Heart right ventricle (tissue), 16 donors: ENCODE measurements at places on chromosomes 7 and 10. TPM values are rescaled to one million over a fixed set of nuclear protein-coding genes. Genes with fewer than 3 reads are reported as not detected.
A peak's percentile ranks its signal among the peaks of the same experiment; 100 is the strongest.

Gene PKD2L1
- not detected for total RNA-seq

DNA sequence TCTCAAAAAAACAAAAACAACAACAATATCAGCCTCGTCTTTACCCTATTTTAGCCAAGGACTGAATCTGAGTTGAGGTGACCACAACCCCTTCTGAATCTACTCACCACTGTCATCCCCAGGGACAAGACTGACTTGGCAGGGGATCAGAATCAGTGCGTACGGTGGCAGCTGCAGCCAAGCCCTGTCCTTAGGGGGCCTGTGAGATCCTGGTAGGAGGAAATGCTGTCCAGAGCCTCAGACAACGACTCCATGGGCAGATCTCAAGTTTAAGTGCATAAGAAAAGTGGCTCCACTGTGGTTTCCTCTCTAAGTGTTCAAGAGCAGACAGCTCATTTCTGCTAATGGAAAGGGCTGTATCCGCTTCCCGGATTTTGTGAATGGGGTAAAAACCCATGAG, 22.4 kb upstream of the CYTH3 start:
- no peaks in the 10 kb centered on the region for H3K4me1 ChIP-seq
- H3K36me3 ChIP-seq: no peaks in the 10 kb centered on the region
- no peak for DNase-seq
- H3K27ac ChIP-seq: no peak overlapping the region
- H3K4me3 ChIP-seq: no peak overlapping the region
- no peaks in the 10 kb centered on the region for H3K27me3 ChIP-seq

DNA sequence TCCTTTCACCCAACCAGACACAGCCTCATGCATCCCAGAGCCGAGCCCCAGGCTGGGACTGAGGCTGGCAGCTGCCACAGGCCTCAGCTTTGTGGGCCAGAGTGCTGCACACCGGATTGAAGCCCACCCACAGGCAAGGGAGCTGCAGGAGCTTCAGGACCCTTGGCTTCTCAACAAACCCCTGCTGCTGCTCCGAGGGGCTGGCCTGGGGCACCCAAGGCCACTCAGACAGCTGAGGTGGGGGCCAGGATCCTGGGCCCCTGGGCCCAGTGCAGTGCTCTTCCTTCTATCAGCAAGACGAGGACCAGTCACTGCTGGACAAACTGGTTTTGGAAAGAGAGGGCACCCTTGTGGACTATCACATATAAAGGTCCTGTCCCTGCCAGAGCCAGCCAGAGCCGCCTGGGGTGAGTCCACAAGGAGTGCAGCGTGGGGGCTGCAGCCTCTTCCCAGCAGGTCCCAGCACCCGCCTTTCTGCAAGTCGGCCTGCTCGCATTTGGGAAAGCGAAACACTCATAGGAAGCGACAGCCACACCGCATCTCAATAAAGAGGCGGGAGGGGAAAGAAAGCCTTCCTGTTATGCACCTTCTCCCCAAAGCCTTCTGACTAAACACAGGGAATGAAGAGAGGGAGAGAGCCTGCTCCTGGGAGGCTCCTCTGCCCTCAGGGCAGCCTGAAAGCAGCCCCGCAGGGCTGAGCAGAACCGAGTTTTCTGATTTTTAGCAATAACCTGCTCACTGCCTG, 9.5 kb upstream of the TCERG1L start:
- H3K27ac ChIP-seq: no peak overlapping the region
- no peaks in the 10 kb centered on the region for H3K36me3 ChIP-seq
- H3K4me1 ChIP-seq: no peaks in the 10 kb centered on the region
- H3K4me3 ChIP-seq: no peak overlapping the region
- H3K27me3 ChIP-seq: peaks cover 69% of the 10 kb centered on the region
- no peak for DNase-seq

- H3K4me3 ChIP-seq: no peak overlapping the region
- H3K4me1 ChIP-seq: no peaks in the 10 kb centered on the region
- no peaks in the 10 kb centered on the region for H3K27me3 ChIP-seq
- no peak overlapping the region for H3K27ac ChIP-seq
- no peaks in the 10 kb centered on the region for H3K36me3 ChIP-seq
- no peak for DNase-seq
These were observed 230.8 kb downstream of the CXCL12 start for GRCh38 chr10:44153918-44154670.

Gene CDC14C
- not detected for total RNA-seq

Gene GIMAP8
- 39.4 TPM for total RNA-seq

GRCh38 chr10:28367929-28368484, 65.1 kb upstream of the MPP7 start:
- no peak overlapping the region for H3K4me3 ChIP-seq
- H3K27me3 ChIP-seq: no peaks in the 10 kb centered on the region
- DNase-seq: no peak
- H3K36me3 ChIP-seq: no peaks in the 10 kb centered on the region

Gene DYDC2
- not detected for total RNA-seq

- no peak for DNase-seq
- no peaks in the 10 kb centered on the region for H3K36me3 ChIP-seq
- no peaks in the 10 kb centered on the region for H3K27me3 ChIP-seq
- H3K27ac ChIP-seq: no peak overlapping the region
These were observed 18.8 kb downstream of the EZH2 start for GRCh38 chr7:148865283-148865682.

GRCh38 chr7:44058759-44059218, 6.6 kb downstream of the PGAM2 start:
- H3K27me3 ChIP-seq: no peaks in the 10 kb centered on the region
- H3K36me3 ChIP-seq: no peaks in the 10 kb centered on the region
- H3K27ac ChIP-seq: no peak overlapping the region
- no peak overlapping the region for H3K4me3 ChIP-seq

GRCh38 chr7:112172870-112173567, 33.2 kb downstream of the DOCK4 start:
- H3K36me3 ChIP-seq: no peaks in the 10 kb centered on the region
- peak overlapping the region; percentile 67 for H3K27ac ChIP-seq
- H3K4me1 ChIP-seq: no peaks in the 10 kb centered on the region
- no peaks in the 10 kb centered on the region for H3K27me3 ChIP-seq
- no peak for DNase-seq

Gene MRC1
- total RNA-seq: 6.5 TPM

DNA sequence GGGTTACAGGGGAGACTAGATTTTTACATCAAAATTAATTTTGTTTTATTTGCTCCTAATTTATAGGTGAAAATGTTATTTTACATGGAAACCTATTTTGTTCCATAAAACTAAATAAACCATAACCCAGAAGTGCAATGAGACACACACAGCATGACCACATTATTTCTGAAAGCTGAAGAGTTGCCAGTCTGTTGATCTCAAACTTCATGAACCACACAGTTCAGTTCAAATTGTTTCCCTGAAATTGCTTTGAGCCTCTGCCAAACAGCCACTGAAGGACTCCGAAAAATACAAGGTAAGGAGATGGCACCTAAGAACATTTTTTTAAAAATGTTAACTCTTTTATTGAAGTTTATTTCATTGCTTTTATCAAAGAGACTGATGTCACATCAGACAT, 25.0 kb upstream of the ITGB8 start:
- no peaks in the 10 kb centered on the region for H3K27me3 ChIP-seq
- no peak overlapping the region for H3K27ac ChIP-seq
- H3K4me1 ChIP-seq: no peaks in the 10 kb centered on the region
- no peak for DNase-seq
- no peaks in the 10 kb centered on the region for H3K36me3 ChIP-seq

DNA sequence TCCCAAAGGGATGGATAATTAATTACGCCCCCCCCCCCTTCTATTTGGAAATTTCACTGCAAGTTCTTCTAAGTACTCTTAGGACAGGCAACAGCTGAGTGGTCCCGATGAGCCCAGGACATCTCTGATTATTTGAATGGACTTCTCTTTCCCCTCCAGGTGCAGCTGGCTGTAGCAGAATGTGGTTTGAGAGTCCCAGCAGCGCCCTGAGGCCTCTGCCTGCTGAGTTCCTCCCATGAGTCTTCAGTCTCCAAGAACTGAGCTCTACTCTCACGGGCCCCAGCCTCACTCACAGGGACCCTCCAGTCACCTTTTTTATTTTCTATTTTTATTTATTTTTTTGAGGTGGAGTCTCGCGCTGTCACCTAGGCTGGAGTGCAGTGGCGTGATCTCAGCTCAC, 63.6 kb upstream of the SFMBT2 start:
- H3K4me1 ChIP-seq: no peaks in the 10 kb centered on the region
- H3K4me3 ChIP-seq: no peak overlapping the region
- no peaks in the 10 kb centered on the region for H3K36me3 ChIP-seq
- no peak overlapping the region for H3K27ac ChIP-seq
- H3K27me3 ChIP-seq: no peaks in the 10 kb centered on the region
- DNase-seq: no peak

Gene HEPACAM2
- total RNA-seq: 0.19 TPM

Gene CALY
- total RNA-seq: not detected

DNA sequence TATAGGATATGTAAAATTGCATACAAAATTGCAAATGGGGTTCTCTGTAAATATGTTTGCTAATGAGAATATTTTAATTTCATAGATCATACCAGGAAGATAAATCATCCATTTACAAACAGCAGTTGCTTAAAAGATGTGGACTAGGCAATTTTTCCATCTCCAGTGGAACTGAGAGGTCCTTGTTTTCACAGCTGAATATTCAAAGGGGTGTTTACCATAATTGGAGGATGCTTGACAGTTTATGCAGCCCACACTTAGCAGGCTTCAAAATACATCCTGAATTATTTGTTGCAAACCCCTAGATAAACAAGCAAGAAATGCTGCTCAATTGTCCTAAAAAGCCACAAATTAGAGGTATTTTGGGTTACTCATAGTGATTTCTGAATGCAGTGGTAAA, 69.9 kb downstream of the ADARB2 start:
- H3K4me1 ChIP-seq: no peaks in the 10 kb centered on the region
- H3K27me3 ChIP-seq: no peaks in the 10 kb centered on the region
- no peaks in the 10 kb centered on the region for H3K36me3 ChIP-seq

Gene SPACDR
- total RNA-seq: not detected

- no peaks in the 10 kb centered on the region for H3K4me1 ChIP-seq
- DNase-seq: no peak
- no peaks in the 10 kb centered on the region for H3K36me3 ChIP-seq
- H3K27me3 ChIP-seq: no peaks in the 10 kb centered on the region
- no peak overlapping the region for H3K4me3 ChIP-seq
These were observed 12.7 kb downstream of the IKZF1 start for GRCh38 chr7:50317221-50317678.

Gene GRID2IP
- not detected for total RNA-seq

Gene MICU1
- 44.1 TPM for total RNA-seq

Gene SAMD9L
- total RNA-seq: 5.1 TPM

Gene DNAJC1
- 18.1 TPM for total RNA-seq

DNA sequence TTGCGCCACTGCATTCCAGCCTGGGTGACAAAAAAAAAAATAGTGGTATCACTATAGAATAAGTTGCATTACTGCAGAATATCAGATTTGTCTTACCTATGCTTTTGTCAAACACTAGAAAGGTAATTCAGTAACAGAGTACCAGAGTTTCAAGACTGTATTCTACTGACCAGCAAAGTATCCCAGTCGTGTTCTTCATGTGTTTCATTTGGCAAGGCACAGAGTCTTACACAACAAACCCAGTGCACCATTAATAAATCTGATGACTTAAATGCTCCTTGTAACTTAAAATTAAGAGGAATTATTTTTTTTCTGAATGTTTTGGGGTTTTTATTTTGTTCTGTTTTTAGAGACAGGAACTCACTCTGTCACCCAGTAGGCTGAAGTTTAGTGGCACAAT, 34.4 kb upstream of the PBLD start:
- H3K27me3 ChIP-seq: no peaks in the 10 kb centered on the region
- H3K36me3 ChIP-seq: peaks cover 94% of the 10 kb centered on the region
- no peak overlapping the region for H3K27ac ChIP-seq
- no peak for DNase-seq
- H3K4me3 ChIP-seq: no peak overlapping the region

Gene ASZ1
- not detected for total RNA-seq

Gene LRRN3
- 0.59 TPM for total RNA-seq

GRCh38 chr7:157464971-157465886, 128.4 kb downstream of the DNAJB6 start:
- no peak for DNase-seq
- H3K36me3 ChIP-seq: no peaks in the 10 kb centered on the region
- no peak overlapping the region for H3K27ac ChIP-seq
- H3K4me3 ChIP-seq: no peak overlapping the region
- H3K4me1 ChIP-seq: no peaks in the 10 kb centered on the region
- no peaks in the 10 kb centered on the region for H3K27me3 ChIP-seq

DNA sequence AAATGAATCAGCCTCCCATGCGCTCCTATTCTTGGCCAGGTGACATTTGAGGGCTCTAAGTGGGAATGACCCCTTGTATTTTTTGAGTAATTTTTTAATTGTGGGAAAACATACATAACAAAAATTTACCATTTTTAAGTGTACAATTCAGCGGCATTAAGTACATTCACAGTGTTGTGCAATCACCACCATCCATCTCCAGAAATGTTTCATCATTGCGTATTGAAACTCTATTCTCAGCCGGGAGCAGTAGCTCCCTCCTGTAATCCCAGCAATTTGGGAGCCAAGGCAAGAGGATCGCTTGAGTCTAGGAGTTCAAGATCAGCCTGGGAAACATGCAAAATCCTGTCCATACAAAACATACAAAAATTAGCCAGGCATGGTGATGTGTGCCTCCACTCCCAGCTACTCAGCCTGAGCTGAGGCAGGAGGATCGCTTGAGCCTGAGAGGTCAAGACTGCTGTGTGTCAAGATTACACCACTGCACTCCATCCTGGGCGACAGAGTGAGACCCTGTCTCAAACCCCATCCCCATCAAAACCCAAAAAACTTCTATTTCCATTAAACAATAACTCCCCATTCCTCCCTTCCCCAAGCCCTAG, 2.5 kb downstream of the ANTXRL start:
- H3K4me3 ChIP-seq: no peak overlapping the region
- H3K4me1 ChIP-seq: peaks cover 21% of the 10 kb centered on the region
- H3K36me3 ChIP-seq: no peaks in the 10 kb centered on the region
- DNase-seq: no peak
- no peak overlapping the region for H3K27ac ChIP-seq

DNA sequence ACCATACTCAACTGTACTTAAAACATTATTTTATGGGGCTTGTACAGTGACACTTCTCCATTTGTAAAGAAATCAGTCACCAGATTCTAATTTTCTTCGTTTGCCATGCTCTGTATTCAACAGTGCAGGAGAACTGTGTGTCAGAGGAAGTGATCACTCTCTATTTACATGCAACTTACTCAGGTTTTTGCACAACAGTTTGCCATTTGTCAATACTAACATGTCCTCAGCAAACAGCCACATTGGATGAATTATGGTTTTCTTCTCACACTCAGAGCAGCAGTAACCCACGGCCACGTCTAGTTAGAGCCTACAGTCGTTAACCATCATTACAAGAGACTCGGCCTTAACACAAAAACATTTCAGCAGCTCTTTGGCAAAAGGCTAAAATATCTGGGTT, 69.2 kb upstream of the SP4 start:
- no peaks in the 10 kb centered on the region for H3K36me3 ChIP-seq
- DNase-seq: no peak
- no peaks in the 10 kb centered on the region for H3K27me3 ChIP-seq

- H3K27me3 ChIP-seq: no peaks in the 10 kb centered on the region
- DNase-seq: no peak
- peak overlapping the region; percentile 87 for H3K4me3 ChIP-seq
- no peaks in the 10 kb centered on the region for H3K36me3 ChIP-seq
These were observed 3.1 kb downstream of the SLK start for GRCh38 chr10:103969857-103970627.

DNA sequence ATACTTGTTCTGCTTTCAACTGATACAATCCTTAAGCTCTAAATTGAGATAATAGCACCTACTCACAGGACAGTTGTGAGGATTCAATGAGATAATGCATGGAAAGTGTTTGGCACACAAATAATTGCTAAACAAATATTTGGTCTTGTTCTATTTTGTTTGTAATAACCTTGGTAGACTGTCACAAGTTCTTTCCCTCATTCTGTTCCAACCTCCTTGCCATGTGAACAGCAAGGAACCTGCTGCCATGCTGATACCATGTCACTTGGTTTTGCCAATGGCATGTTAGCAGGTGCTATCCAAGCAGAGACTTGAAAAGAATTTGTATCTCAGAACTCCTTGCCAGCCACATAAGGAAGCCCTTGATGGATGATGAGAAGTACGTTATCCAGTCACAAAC, 24.8 kb upstream of the TECTB start:
- no peaks in the 10 kb centered on the region for H3K27me3 ChIP-seq
- no peak overlapping the region for H3K4me3 ChIP-seq
- no peaks in the 10 kb centered on the region for H3K4me1 ChIP-seq
